ENCODE measurements at places on chromosomes 7 and 10. TPM values are rescaled to one million over a fixed set of nuclear protein-coding genes. Genes with fewer than 3 reads are reported as not detected.

SMIM30 gene
- total RNA-seq: 51.3 TPM

DDX56 gene
- 69.9 TPM for total RNA-seq

PPP1R9A gene
- 9.5 TPM for total RNA-seq

FUOM gene
- total RNA-seq: 22.4 TPM

TET1 gene
- 1.3 TPM for total RNA-seq

ABCC2 gene
- 0.86 TPM for total RNA-seq

CEP55 gene
- 18.9 TPM for total RNA-seq

DRGX gene
- not detected for total RNA-seq

SDHAF3 gene
- total RNA-seq: 3.4 TPM

MALSU1 gene
- 35.9 TPM for total RNA-seq

PRF1 gene
- not detected for total RNA-seq

WIPF3 gene
- total RNA-seq: not detected

KCNH2 gene
- under 0.01 TPM for total RNA-seq

CTAGE8 gene
- total RNA-seq: not detected

ABLIM1 gene
- total RNA-seq: 198 TPM

SCIN gene
- 0.33 TPM for total RNA-seq

OR6V1 gene
- not detected for total RNA-seq

ZNF488 gene
- total RNA-seq: 0.10 TPM

TAF5 gene
- 3.3 TPM for total RNA-seq

GCK gene
- total RNA-seq: 0.19 TPM

Data from vein endothelial cell (primary cell).